ENCODE measurements at places on chromosomes 2 and 18. TPM values are rescaled to one million over a fixed set of nuclear protein-coding genes. Genes with fewer than 3 reads are reported as not detected.

DNA sequence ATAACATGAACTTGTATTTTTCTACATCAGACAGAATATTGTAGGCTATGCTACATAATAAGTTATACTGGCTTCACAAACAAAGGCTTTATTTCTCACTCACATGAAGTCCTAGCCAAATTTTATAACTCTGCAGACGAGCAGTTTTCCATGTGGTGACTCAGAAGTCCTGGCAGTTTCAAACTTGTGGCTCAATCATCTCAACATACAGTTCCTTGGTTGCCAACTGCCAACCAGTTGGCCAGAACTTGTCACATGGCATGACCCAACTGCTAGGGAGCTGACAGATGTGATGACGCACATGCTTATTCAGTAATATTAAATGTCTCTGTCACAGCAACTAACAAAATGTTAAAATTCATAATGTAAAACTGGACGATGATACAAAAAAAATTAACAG, 63.8 kb upstream of the ZC3H15 start:
- no peak for DNase-seq

The C2orf69 gene
- 8.9 TPM for total RNA-seq

- no peak for DNase-seq
These were observed 31.3 kb downstream of the ACKR3 start for GRCh38 chr2:236600892-236601291.

DNA sequence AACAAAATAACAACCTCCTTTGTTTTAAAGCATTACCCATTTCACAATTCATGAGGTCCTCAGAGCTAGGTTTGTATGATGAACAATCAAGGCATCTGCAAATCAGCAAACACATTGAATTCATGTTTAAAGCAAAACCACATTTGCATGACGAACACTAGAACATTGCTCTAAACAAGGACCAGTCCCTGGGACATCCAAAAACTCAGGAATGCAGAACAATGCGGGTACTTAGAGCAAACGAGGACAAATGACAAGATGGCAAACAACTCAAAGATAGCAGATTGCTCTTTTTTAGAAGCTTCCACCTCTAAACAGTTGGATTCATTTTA, 45.7 kb upstream of the RALBP1 start:
- DNase-seq: no peak

DNA sequence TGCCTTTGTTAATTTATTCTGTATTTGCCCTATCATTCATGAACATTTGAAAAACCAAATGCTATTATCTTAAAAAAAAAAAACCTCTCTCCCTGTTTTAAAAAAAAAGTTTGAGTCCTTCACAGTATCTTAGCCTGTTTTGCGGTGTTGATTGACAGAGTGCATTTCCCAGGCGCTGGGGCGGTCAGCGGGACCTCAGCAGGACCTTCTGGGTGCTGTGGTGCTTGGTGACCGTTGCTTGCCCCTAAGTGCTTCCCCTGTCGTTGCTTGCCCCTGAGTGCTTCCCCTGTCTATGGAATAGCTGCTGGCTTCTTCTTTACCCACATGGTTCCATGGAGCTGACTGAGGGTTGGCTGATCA, 12.1 kb downstream of the ATP6V1C2 start:
- no peak for DNase-seq

- no peak for DNase-seq
These were observed 25.0 kb downstream of the TTN start for GRCh38 chr2:178782236-178782635.

DNA sequence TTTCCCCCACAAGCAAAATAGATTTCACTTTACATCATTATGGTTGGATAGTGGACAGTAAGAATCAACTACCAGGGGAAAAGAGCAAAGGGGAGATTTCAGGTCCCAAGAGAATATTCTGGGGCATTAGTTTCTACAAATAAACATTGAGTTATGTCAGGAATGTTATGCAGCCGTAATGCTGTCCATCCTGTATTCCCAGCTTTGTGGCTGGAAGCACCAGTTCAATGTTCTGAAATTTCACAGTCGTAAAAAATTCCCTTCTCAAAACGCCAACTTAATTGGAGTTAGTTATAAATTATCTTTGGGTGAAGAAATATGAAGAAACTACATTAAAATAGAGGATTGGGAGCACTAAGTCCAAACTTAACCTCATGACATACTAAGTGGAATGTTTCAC, 141.5 kb upstream of the FIGN start:
- no peak for DNase-seq

- DNase-seq: no peak
These were observed 119.2 kb downstream of the MYO5B start for GRCh38 chr18:50075772-50076171.

The VAMP8 gene
- total RNA-seq: 2.4 TPM

DNA sequence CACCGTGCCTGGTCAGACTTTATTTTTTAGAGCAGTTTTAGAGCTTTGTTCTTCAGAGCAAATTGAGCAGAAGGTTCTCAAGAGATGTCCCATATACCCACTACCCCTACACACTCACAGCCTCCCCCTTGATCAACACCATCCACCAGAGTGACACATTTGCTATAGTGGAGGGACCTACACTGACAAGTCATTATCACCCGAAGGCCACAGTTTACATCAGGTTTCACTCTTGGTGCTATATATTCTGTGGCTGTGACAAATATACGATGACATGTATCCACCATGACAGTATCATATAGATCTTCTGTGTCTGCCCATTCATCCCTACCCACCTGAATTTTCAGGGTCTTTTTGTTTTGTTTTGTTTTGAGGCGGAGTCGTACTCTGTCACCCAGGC, 15.4 kb upstream of the ATP6V1C2 start:
- DNase-seq: no peak

DNA sequence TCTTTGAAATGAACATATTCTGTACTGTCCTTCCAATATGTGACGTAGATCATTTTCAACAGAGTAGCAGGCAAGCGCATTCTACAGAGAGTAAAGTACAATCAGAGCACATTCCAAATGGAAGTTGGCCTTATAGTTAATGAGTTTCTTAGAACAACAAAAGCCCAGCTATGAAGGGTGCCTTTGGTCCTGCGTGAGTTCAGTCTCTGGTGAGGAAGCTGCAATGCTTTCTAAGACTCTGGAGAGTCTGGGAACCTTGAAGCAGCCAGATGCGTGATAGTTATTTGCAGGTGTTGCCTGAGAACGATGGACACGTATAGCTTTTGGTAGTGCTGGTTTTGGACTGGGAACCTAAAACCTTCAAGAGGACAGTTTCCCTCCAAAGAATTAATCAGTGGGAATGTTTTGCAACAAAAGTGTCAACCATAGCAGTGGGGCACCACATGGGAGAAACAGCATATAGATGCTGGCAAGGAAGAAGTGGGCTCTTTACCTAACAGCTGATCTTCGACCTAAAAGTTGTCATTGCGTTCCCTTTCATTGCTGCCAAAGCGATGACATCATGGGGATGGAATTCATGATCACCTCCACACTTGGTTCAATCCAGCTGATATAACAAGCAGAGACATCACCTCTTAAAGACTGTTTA, 9.3 kb upstream of the SNORC start:
- DNase-seq: no peak

GRCh38 chr2:239298116-239298804, 102.6 kb downstream of the HDAC4 start:
- DNase-seq: peak; percentile 39

- peak; percentile 74 for DNase-seq
These were observed 33.6 kb downstream of the MAL start for GRCh38 chr2:95058989-95059641.

The GAL3ST2 gene
- 1.3 TPM for total RNA-seq

- no peak for DNase-seq
These were observed 27.9 kb downstream of the ZAP70 start for GRCh38 chr2:97741251-97741650.
